A549 treated with Mapracorat at 1 μM for 4 hours (cell line): ENCODE measurements at places on chromosomes 4 and X. TPM values are rescaled to one million over a fixed set of nuclear protein-coding genes. Genes with fewer than 3 reads are reported as not detected.

GYPB gene
- total RNA-seq = not detected in 5 replicates

ETDA gene
- total RNA-seq = not detected in 5 replicates

HSPA4L gene
- total RNA-seq = 6.5 to 8.0 TPM (median 7.2 TPM) in 5 replicates

JCHAIN gene
- 0.17 to 0.21 TPM (median 0.20 TPM) in 3 of 5 replicates, not detected in the others for total RNA-seq

SEPSECS gene
- total RNA-seq = 1.9 to 3.1 TPM (median 2.9 TPM) in 5 replicates

NPY1R gene
- 0.07 to 0.19 TPM (median 0.12 TPM) in 3 of 5 replicates, not detected in the others for total RNA-seq

PLAC8 gene
- 0.55 to 1.1 TPM (median 0.89 TPM) in 5 replicates for total RNA-seq

CXorf58 gene
- total RNA-seq = 0.12 to 0.16 TPM (median 0.14 TPM) in 3 of 5 replicates, not detected in the others

NKX6-1 gene
- 0.27 to 0.63 TPM (median 0.35 TPM) in 5 replicates for total RNA-seq
